ENCODE measurements at places on chromosomes 2 and 18. TPM values are rescaled to one million over a fixed set of nuclear protein-coding genes. Genes with fewer than 3 reads are reported as not detected.

Gene CD8B
- total RNA-seq = not detected

Gene CACNB4
- 1.9 TPM for total RNA-seq

Gene CD8B2
- not detected for total RNA-seq

Gene POMC
- 2.9 TPM for total RNA-seq

Gene USP34
- total RNA-seq = 132 TPM

Gene NTSR2
- total RNA-seq = 1.1 TPM

Gene DAW1
- total RNA-seq = 0.69 TPM

Gene NLRC4
- total RNA-seq = 0.38 TPM

Gene DCAF17
- total RNA-seq = 16.3 TPM

Gene PTGR3
- total RNA-seq = 17.1 TPM

DNA sequence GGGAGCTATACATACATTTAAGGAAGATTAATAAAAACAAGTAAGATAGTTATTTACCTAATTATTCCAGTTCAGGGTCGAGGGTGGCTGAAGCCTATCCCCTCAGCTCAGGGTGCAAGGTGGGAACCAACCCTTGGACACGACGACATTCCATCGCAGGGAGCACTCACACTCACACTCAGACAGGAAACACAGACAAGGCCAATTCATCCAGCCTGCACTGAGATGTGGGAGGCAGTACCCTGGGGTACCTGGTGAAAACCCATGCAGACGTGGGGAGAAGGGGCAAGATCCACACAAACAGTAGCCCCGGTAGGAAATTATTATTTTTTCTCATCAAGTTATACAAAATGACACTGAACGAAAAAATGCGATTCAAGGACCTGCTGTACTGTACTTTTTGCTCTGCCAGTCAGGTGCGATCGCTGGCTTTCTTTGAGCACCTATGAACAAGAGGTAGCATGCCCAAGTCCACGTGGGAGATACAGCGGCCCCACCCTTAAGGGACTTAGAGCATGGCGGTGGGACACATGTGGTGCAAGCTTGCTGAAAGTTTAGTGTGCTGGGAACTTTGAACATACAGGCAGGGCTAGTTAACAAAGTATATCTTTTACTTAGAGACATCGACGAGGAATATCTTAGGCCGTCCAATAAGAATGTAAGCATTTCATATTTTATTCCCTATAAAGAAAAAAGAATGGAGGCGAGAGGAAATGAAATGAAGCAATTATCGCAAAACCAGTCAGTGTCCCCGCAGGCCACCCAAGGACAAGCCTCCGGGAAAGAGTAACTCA is 624 bp downstream of the METTL8 start:
- DNase-seq = no peak
- no peaks in the 10 kb centered on the region for H3K27me3 ChIP-seq
- no peaks in the 10 kb centered on the region for H3K4me1 ChIP-seq
- no peaks in the 10 kb centered on the region for H3K36me3 ChIP-seq
- H3K4me3 ChIP-seq = peak overlapping the region; percentile 73
- no peak overlapping the region for H3K27ac ChIP-seq

DNA sequence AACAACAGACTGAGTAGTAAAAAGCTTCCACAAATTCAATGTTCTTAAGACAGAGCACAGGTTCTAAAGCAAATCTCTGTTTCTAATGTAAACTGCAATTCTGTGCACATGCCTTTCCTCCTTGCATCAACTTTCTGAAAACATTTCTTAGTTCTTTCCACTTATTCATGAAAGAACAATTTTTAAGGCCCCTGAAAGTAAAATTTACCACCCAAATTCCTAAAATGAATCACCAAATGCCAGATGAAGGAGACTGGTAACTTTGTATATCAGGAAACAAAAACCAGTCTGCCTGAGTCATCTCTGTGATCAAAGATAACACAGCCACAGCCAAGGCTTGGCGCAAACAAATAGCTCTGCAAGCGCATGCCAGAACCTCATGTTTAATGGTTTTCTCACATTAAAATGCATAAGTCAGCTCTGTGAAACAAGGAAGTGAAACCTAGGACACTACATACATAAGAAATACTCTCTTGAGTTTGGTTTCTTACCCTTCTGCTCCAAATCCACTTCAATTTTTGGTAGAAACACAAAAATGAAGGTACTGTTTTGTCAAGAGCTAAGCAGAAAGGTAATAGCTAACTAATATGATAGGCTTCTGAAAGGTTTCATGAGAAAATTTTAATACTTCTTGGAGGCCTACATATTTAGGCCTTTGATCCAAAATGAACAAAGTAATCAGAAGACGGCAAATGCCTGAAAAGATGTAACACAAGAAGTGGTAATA is 169.4 kb downstream of the THADA start:
- H3K4me1 ChIP-seq = peaks cover 7% of the 10 kb centered on the region
- H3K4me3 ChIP-seq = no peak overlapping the region
- H3K27me3 ChIP-seq = no peaks in the 10 kb centered on the region
- H3K36me3 ChIP-seq = no peaks in the 10 kb centered on the region

- no peak overlapping the region for H3K27ac ChIP-seq
- peak; percentile 69 for DNase-seq
- no peaks in the 10 kb centered on the region for H3K27me3 ChIP-seq
- H3K4me3 ChIP-seq = no peak overlapping the region
- H3K4me1 ChIP-seq = peaks cover 3% of the 10 kb centered on the region
Measured at GRCh38 chr18:46712406-46712805, 44.4 kb downstream of the ST8SIA5 start.

- no peak for DNase-seq
- H3K27ac ChIP-seq = no peak overlapping the region
- no peaks in the 10 kb centered on the region for H3K36me3 ChIP-seq
Measured at GRCh38 chr2:171185165-171185818, 24.6 kb upstream of the TLK1 start.

DNA sequence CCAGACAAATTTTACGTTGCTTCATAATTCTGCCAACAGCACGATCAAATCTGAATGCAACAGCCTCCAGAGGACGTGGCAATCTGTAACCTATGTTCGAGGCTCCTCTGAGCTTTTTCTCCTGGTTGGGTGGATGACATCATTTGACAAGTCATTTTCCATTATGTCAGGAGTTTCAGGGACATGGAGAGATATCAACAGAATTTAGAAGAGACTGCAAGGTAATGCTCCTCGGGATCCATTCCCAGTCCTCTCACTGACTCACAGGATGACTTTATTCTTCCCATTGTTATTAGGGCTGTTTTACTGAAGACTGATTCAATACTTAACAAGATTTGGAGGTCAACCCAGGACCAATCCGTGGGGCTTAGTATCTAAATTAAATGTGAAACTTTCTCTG is 72.5 kb upstream of the RNF152 start:
- H3K4me1 ChIP-seq = peaks cover 3% of the 10 kb centered on the region
- H3K36me3 ChIP-seq = no peaks in the 10 kb centered on the region
- H3K27ac ChIP-seq = no peak overlapping the region
- H3K27me3 ChIP-seq = no peaks in the 10 kb centered on the region

- DNase-seq = no peak
- H3K4me3 ChIP-seq = no peak overlapping the region
- H3K27ac ChIP-seq = no peak overlapping the region
- H3K36me3 ChIP-seq = no peaks in the 10 kb centered on the region
Measured at GRCh38 chr2:24632172-24632571, 141.1 kb downstream of the NCOA1 start.

DNA sequence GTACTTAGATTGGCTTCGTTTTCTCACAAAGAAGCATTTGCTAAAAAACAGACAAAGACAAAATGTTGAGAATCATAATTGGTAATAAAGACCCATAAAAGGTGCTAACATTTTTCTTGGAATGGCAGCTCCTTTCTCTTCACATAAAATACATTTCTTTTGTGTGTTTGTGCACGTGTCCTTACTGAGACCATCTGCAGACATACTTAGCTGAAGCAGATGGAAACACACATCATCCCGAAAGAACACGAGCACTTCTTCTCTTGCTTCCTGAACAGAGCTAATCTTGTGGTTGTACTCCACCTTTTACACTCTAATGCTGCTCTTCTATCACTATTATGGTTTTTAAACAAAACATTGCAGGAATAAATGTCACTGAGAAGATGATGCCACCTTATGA is 142.5 kb downstream of the SPHKAP start:
- H3K36me3 ChIP-seq = no peaks in the 10 kb centered on the region
- DNase-seq = no peak
- H3K4me3 ChIP-seq = no peak overlapping the region
- no peak overlapping the region for H3K27ac ChIP-seq
- H3K27me3 ChIP-seq = no peaks in the 10 kb centered on the region

DNA sequence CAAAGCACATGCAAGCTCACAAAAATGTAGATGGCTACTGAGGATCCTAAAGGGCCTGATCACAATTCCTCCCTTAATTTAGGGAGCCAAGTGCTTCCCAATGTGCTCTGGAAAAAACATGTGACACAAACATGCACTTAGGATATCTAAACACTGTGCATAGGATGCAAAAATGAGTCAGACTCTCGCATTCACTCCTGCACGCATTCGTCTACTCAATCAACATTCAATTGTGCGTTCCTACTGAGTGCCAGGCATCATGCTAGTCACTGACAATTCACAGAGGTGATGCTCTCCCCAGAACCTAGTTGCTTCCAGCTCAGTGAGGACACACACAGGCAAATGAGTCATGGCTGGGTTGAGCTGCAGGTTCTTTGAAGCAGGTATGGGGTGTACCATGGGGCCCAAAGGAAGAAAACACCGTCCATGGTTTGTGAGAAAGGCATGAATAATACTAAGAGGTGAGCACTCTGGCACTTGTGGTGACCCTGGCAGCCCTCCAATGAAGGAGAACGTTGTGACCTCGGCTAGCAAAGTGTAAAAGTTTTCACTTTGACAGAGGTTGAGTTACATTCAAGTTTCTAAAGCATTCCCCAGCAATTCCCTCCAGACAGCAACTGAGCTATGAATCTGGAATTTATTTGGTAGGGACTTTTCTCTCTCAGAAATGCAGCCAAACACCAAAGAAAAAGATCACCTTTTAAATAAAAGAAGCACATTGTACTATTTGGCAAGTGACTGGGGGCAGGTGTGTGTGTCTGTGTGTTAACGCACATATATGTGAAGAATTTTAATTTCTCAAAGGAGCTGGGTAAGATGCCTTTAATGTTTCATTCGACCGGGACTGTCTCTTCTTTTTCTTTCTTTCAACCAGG is 173.3 kb downstream of the ALPK2 start:
- no peaks in the 10 kb centered on the region for H3K27me3 ChIP-seq
- no peak overlapping the region for H3K4me3 ChIP-seq
- no peaks in the 10 kb centered on the region for H3K36me3 ChIP-seq
- H3K4me1 ChIP-seq = no peaks in the 10 kb centered on the region
- no peak overlapping the region for H3K27ac ChIP-seq

DNA sequence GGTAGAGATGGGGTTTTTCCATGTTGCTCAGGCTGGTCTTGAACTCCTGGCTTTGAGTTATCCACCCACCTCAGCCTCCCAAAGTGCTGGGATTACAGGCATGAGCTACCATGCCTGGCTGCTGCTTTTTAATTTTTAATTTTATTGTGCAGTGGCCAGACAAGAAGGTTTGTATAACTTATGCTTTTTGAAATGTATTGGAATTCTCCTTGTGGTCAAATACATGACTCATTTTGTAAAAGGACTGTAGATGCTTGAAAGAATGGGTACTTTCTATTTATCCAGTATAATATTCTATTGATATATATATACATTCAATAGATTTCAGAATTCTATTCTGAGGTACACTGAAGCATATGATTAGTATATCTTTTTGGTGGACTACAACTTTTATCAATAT is 82.6 kb upstream of the ST3GAL5 start:
- H3K4me1 ChIP-seq = peaks cover 1% of the 10 kb centered on the region
- H3K4me3 ChIP-seq = no peak overlapping the region
- DNase-seq = no peak
- H3K27me3 ChIP-seq = no peaks in the 10 kb centered on the region

GRCh38 chr18:11960743-11961380 is 20.4 kb upstream of the IMPA2 start:
- H3K36me3 ChIP-seq = no peaks in the 10 kb centered on the region
- H3K4me1 ChIP-seq = peaks cover 2% of the 10 kb centered on the region
- DNase-seq = no peak
- H3K4me3 ChIP-seq = no peak overlapping the region
- H3K27ac ChIP-seq = no peak overlapping the region

DNA sequence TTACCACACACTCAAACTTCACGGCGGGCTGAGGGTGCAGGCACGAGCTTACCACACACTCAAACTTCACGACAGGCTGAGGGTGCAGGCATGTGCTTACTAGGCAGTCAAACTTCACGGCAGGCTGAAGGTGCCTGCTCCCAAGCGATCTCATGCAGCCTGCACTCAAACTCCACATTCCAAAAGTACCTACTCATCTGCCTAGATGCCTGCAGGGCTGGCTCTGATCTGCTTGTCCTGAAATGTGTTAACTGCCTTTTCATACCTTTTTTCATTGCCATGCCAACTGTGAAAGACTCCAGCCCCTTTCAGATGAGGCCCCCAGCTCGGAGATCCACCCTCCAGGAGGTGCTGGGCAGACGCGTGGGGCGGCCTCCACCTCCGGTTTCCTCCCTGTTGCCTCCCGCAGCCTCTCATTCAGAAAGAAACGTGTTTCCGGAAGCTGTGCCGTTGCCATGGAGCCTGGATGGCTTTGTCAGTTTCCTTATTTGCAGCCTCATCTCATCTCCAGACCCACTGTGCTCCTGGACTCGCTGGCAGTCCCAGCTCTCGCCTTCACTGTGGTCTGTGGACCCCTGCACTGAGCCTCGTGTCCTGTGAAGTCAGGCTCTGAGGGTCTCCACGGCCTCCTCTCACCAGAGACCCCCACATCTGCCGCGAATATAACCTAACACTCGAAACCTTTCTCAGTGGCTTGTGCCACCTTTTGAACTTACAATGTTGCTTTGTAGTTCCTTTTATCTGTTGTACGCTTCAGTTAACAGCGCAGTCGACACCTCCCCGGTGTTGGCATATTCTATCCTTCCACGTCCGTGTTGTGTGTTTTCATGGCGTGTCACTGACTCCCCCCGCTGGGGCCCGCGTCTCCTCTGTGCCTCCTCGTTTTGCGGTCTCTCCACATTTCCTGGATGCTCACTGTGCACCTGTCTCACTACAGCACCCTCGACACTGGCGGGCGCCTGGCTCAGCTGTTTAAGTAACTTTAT is 106.1 kb upstream of the ALKAL2 start:
- H3K4me1 ChIP-seq = no peaks in the 10 kb centered on the region
- no peak overlapping the region for H3K27ac ChIP-seq
- H3K36me3 ChIP-seq = no peaks in the 10 kb centered on the region
- no peak for DNase-seq
- H3K4me3 ChIP-seq = no peak overlapping the region
- H3K27me3 ChIP-seq = no peaks in the 10 kb centered on the region

DNA sequence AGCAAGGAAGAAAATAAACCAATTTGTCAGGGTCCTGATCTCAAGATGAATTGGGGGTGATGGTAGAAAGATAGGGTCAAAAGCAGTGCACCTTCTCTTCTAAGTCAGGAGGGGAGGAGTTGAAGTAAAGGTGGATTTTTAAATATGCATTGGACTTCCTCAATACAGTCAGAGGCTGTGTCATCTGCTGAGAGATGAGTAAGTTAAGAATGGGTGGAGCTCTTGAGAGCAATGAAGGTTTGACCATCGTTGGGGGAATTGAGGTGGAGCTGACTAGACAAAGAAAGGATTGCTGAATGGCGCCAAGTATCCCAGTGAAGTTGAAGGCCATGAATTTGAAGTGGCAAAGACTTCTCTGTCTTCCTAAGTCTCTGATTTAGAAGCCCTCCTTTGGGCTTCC is 18.4 kb upstream of the CPO start:
- H3K36me3 ChIP-seq = no peaks in the 10 kb centered on the region
- no peaks in the 10 kb centered on the region for H3K4me1 ChIP-seq
- H3K27ac ChIP-seq = no peak overlapping the region
- H3K27me3 ChIP-seq = no peaks in the 10 kb centered on the region

- H3K27me3 ChIP-seq = no peaks in the 10 kb centered on the region
- H3K27ac ChIP-seq = no peak overlapping the region
- no peaks in the 10 kb centered on the region for H3K4me1 ChIP-seq
- H3K36me3 ChIP-seq = no peaks in the 10 kb centered on the region
- no peak for DNase-seq
- H3K4me3 ChIP-seq = no peak overlapping the region
Measured at GRCh38 chr2:145635706-145636427, 1115.9 kb upstream of the ZEB2 start.
